ENCODE measurements at places on chromosomes 7 and 10.

DNA sequence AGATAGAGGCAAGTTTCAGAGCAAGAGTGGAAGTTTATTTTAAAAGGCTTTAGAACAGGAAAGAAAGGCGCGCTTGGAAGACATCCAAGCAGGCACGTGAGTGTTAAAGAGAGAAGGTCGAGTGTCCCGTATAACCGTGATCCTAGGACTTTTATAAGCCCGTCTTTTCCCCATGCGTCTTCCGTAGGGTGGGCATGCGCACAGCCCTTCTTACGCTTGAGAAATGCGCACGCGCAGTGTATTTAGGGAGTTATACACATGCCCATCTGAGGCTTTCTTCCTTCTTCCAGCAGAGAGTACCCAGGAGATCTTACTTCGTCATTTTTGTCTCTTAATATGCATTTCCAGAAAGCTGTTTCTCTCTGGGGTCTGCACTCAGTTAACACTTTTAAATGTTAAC lies 52.4 kb downstream of the CALD1 start:
- peak; percentile 43 for DNase-seq

DNA sequence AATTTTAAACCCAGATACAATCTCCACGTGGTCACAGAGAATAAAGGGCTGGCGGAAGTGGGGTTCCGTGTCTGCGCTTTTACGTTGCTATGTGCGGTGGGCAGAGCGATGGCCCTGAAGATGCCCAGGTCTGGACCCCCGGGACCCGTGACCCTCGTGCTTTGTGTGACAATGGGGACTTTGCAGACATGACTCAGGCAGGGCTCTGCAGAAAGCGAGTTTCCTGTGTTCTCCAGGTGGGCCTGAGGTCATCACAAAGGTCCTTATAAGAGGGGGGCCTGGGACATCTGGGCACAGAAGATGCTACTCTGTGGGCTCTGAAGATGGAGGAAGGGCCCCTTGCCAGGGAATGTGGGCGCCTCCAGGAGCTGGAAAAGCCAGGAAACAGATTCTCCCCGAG lies 95.3 kb downstream of the ELFN1 start:
- no peak for DNase-seq

DNA sequence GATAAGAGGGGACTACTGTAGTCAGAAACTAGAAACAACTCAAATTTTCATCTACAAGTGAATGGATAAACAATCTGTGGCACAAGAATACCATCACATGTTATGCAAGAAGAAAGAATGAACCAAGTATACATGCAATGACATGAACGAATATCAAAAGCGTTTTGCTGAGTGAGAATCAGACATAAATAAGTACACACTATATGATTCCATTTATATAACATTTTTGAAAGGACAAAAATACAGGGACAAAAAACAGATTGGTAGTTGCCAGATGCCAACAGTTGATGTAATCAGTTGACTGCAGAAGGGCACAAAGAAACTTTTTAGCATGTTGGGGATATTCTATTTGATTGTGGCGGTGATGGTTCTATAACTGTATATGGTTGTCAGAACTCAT lies 33.6 kb downstream of the CTNNA3 start:
- DNase-seq = no peak

DNA sequence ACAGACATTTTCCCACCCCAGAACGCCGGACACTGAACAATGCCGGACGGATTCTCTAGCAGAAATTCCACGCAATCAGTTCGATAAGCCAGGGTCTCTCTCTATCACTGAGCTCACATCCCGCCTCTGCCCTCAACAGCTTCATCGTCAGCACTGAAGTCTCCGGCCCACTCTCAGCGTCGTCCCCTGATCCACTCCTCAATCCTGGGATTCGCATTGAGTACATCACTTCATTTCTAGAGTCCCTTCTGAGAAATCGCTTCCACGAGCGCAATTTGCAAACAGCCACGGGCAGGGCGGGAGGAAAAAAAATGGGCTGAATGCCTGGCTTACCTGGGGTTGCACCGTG lies 365 bp downstream of the YME1L1 start:
- peak; percentile 14 for DNase-seq

- DNase-seq = no peak
Observed at GRCh38 chr10:72026278-72027111, 61.9 kb downstream of the SPOCK2 start.

- DNase-seq = peak; percentile 30
Observed at GRCh38 chr10:96705134-96705533, 15.2 kb downstream of the PIK3AP1 start.

DNA sequence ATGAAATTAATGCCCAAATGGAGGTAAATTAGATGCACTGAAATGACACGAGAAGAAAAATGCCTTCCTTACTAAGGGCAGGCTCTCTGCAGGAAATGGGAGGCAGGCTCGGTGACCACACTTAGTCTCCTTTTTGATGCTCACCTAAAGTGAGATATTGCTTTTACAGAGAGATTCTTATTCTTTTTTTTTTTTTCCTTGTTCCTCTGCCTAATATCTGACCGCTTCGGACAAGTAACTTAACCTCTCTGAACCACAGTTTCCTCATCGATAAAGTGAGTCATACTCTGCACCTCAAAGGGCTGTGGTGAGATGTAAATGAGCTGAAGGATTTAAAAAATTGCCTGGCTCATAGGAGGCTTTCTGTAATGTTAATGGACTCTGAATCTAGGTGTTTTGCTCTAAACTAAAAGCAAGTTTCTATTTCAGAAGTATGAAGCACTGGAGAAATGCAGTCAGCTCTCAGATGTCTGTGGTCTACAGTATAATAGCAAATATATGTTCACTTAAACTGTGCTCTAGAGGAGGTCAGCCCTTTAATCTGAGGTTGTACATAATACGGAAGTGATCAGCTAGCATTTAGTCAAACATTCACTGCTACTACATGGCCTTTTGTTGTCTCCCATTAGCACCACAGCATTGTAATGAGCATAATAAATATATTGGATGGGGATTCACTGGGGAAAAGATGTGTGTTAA lies 23.2 kb downstream of the NKX2-3 start:
- no peak for DNase-seq

DNA sequence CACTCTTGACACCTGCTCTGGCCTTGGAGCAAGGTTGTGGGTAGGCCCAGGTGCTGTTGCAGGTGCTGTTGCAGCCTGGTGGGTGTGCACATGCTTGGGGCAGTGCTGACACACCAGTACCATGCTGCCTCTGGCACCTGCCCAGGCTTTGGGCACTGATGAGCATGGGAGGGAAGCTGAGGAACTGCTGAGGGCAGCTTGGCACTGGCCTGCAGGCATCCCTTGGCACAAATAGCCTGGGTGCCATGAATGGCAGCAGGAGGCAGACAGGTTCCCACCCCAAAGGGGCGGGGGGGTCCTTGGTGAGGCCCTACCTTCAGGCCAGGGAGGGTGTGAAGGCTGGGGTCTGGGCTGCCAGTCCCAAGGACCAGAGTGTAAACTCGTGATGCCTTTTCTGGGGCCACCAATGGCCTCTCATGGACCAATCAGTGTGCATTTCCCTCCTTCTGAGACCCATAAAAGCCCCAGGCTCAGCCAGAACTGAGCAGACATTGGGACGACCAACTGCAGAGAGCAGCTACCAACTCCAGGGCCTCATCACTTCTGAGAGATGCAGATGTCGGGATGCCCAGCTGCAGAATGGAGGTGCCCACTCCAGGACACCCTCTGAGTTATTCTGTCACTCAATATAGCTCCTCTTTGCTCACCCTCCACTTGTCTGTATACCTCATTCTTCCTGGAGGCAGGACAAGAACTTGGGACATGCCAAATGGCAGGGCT lies 547.4 kb downstream of the ZWINT start:
- no peak for DNase-seq
